Activated T-cell treated with anti-CD3 and anti-CD28 coated beads, Interleukin-2, amount 50 U/mL, for 1 hour (primary cell): ENCODE measurements at places on chromosomes 1 and 21.

GRCh38 chr1:36349241-36349671 is 25.8 kb upstream of the EVA1B start:
- no peak for DNase-seq

- peak; percentile 37 for DNase-seq
Observed at GRCh38 chr1:26799479-26800142, 11.9 kb downstream of the PIGV start.

DNA sequence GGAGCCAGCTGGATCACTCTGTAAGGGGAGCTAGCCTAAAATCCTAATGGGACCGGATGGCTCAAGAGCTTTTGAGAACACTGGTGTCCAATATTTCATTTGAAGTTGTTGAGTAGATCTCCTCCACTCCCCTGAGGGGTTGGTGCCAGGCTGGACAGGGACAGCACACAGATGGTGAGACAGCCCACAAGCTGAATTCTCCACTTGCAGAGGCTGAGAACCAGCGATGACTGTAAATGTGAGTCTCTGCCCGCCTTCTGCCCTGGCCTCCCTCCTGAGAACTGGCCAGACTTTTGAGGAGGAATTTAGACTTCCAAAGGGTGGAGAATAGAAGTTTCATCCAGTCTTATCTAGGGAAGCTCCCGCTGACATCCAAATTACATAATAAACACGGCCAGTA is 20.5 kb upstream of the COQ8A start:
- no peak for DNase-seq

DNA sequence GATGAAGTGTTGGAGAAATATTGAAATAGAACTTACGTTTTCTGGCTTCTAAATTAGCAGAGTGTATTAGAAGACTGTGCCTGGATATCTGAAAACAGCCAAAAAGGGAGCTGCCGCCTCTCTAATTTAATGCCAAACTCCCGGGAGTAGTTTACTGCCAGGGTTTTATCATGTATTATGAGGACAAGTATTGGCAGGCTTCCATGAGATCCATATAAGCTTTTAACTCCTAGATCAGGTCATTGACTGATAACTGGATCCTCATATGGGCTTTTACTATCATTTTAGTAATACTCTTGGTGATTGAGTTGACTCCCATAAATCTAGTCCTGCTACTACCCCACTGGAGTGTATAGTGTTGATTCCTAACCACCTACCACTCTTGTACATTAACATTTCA is 178.4 kb upstream of the CXADR start:
- DNase-seq, result no peak

DNA sequence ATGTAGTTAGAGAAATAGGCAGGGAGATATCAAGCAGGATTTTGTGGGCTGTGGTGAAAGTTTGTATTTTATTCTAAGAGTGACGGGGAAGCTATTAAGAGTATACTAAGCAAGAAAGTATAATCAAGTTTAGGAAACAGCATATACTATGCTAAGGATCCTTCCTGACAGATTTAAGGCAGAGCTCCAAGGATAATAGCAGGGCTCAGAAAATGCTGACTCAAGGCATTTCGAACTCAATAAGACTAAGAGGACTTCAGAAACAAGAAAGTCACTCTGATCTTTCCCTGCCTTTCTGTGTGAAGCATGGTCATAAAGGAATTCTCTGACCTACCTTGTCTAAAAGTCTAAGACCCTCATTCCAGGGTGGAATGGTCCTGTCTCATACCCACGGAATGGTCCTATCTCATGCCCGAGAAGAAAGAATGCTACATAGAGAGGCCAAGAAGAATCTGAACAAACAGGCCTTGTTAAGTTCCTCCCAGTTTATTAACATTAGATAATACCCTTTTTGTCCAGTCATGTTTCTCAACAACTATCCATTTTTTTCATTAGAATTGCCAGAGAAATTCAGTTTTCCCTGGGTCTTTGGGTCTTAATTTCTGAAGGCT is 59.1 kb downstream of the HFM1 start:
- DNase-seq, result no peak

DNA sequence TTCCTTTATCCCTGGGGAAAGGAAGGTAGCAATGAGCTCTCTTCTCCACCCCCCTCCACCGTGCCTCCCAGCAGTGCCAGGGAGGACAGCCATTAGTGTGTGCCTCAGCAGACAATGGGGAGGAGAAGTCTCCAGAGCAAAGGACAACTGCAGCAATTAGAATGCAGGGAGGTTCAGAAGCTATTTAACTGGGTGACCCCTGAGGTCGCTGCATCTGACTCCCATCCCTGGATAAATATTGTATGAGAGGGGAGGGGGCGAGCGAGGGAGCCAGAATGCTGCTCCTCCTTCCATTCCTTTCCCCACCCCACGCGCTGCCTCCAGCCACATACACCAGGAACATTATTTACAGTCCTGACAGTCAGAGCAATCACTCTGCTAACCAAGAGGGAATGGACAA is 59.0 kb downstream of the ERI3 start:
- no peak for DNase-seq
